ENCODE measurements at places on chromosomes 13 and 19.

DNA sequence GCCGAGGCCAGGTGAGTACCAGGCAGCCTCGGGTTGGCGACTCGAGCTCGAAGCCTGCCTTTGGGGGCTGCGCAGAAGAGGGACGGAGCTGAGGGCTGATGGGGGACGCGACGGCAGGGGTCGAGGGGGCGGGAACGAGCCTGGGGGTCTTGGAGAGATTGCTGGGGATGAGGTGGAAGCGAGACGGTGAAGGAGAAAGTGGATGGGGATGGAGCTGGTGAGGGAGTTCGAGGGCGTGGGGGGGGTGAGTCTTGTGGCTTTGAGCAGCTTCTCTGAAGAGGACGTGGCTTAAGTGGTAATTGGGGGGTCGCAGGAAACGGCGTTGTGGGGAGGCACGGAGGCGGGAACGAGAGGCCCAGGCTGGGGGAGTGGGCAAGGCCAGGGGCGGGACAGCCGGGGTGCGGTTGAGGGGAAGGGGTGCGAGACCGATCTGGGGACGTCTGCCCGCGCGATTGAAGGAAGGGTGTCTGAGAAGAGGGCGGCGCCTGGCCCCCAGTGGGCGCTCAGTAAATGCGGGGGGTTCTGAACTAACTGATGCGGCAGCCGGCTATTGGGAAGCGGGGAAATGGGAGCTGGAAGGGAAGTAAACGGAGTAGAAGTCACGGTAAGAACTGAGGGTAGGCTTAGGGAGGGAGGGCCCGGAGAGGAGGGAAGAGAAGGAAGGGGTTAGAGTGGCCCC lies 426 bp downstream of the MYO9B start:
- H3K4me3 ChIP-seq = peak overlapping the region; percentile 68
- no peak for DNase-seq
- peaks cover 26% of the 10 kb centered on the region for H3K4me1 ChIP-seq
- H3K27ac ChIP-seq = peak overlapping the region; percentile 93
- H3K27me3 ChIP-seq = no peaks in the 10 kb centered on the region

DNA sequence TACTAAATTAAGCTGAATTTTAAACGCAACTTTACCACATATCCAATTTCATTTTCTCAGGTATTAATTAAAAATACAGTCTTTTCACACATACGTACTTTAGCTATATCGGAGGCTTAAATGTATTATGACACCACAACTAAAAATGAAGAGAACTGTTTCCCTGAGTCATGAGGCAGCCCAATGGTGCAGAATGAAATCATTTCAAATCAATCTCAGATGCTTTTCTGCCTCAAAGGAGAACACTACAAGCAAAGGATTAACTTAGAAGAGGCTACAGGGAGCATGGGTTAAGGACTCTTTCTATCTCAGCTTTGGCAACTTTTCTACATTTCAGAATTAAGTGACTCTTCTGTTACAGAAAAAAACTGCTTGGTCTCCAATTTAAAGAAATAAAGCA lies 516.3 kb upstream of the HTR2A start:
- H3K36me3 ChIP-seq = no peaks in the 10 kb centered on the region
- H3K27me3 ChIP-seq = no peaks in the 10 kb centered on the region
- H3K4me1 ChIP-seq = no peaks in the 10 kb centered on the region
- no peak overlapping the region for H3K27ac ChIP-seq
- DNase-seq = no peak
- H3K4me3 ChIP-seq = no peak overlapping the region

- DNase-seq = no peak
- peaks cover 37% of the 10 kb centered on the region for H3K36me3 ChIP-seq
- H3K27me3 ChIP-seq = no peaks in the 10 kb centered on the region
- no peaks in the 10 kb centered on the region for H3K4me1 ChIP-seq
- peak overlapping the region; percentile 32 for H3K27ac ChIP-seq
These were observed 89.3 kb downstream of the KL start for GRCh38 chr13:33105387-33106005.

DNA sequence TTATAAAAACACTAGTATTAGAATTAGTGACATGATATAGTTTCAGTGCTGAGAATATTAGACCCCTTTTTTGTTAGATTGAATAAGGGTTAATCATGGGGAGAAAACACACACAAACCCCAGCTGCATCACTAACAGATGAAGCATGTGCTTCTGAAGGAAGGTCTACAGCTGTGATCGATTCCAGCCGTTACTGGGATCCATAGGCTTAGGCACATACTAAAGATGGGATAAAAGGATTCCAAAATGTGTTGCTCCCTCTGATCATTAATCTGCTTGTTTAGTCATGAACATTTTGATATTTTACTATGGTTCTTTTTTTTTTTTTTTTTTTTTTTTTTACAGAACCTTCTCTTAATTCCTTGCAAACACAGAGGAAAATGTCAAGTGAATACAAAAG lies 1591.3 kb downstream of the EFNB2 start:
- H3K27ac ChIP-seq = no peak overlapping the region
- no peak overlapping the region for H3K4me3 ChIP-seq
- DNase-seq = no peak
- H3K4me1 ChIP-seq = no peaks in the 10 kb centered on the region
- no peaks in the 10 kb centered on the region for H3K36me3 ChIP-seq

GRCh38 chr19:11995174-11995573 lies 30.3 kb downstream of the ZNF763 start:
- no peak overlapping the region for H3K4me3 ChIP-seq
- no peaks in the 10 kb centered on the region for H3K36me3 ChIP-seq
- H3K27ac ChIP-seq = no peak overlapping the region
- no peaks in the 10 kb centered on the region for H3K27me3 ChIP-seq
- no peak for DNase-seq

GRCh38 chr13:80012251-80012650 lies 328.7 kb downstream of the SPRY2 start:
- DNase-seq = no peak
- H3K4me1 ChIP-seq = peaks cover 10% of the 10 kb centered on the region

DNA sequence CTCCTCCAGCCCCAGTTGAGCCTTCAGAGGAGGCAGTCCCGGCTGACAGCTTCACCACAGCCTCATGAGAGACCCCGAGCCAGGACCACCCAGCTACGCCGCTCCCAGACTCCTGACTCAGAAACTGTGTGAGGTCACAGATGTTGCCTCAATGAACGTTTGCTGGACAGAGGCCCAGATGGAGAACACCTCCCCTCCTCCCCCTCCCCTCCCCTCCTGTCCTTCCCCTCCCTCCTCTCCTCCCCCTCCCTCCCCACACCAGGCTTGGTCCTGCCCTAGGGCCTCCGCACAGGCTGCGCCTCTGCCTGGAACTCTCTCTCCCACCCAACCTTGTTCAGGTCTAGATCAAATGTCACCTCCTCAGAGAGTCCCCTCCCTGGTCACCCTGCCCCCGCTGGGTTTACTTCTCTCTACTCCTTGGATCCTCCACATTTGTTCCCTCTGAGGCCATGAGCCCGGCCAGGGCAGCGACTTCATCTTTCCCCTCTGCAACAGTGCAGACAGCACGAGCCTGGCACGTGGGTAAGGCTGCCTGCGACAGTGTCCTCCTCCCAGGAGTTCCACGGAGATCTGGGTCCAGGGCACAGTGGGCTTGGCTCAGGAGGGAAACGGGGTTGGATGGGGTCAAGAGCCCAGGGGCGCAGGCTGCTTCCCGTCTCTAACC lies 17.4 kb downstream of the PIP5K1C start:
- no peak overlapping the region for H3K27ac ChIP-seq
- H3K4me3 ChIP-seq = no peak overlapping the region
- H3K4me1 ChIP-seq = peaks cover 14% of the 10 kb centered on the region
- no peaks in the 10 kb centered on the region for H3K27me3 ChIP-seq
- H3K36me3 ChIP-seq = peaks cover 35% of the 10 kb centered on the region

DNA sequence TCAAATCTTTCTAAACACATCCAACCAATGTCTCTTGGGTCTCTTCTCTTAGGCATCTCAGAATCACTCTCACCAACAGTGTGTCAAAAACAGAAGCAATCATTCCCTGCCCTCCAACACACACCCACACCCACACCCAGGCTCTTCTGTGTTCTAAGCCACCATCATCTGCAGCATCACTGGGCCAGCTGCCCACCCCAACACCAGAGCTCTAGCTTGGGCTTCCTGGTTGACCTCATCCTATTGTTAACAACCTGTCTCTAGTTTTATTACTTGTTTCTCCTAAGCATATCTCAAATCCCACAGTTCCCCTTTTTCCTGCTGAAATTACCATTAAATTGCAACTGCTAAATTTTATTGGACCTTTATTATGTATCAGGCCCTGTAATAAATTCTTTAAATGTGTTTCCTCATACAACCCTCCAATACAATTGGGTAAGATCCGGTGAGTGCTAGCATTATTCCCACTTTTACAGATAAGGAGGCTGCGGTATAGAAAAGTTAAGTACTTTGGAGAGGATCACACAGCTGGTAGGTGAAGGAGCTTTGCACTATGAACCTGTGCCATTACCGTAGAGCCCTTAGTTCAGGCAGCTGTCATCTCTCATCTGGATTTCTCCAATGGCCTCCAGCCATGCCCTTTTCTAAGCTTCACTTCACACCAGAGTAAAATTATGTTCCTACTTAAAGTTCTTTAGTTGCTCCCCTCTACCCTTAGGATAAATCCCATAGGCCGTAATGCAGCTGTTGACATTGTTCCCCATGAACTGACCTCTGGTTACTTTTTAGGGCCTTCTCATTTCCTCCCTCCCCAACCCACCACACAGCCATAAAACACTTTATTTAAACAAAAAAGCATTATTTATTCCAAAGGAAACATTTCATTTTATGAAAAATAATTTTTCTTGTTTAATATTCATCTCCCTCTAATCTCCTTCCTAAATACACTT lies 227.7 kb downstream of the B3GLCT start:
- H3K27ac ChIP-seq = no peak overlapping the region
- no peak overlapping the region for H3K4me3 ChIP-seq

DNA sequence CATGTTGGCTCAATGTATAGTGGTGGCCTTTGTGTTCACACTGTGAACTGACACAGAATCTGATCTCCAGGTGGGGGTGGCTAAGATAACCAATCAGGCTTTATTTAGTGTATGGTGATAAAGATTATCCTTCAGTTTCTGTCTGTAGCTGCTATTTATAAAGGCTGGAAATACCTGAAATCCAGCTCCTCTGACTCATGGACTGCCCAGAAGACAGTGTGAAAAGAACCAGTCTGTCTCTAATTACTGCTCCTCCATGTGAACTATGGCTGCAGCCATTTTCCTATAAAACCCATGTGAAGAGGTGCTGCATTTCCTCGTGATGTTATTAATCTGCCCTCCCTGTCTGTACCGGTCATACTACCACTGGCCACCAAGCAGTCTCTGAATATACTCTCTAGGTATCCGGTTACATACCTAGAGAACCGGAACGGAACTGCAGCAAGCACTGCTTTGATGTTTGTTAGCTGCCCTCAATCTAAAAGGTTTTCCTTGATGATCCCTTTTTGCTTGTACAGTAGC lies 238.0 kb downstream of the LHFPL6 start:
- H3K27me3 ChIP-seq = no peaks in the 10 kb centered on the region
- H3K4me3 ChIP-seq = no peak overlapping the region
- H3K27ac ChIP-seq = no peak overlapping the region
- no peaks in the 10 kb centered on the region for H3K4me1 ChIP-seq
- H3K36me3 ChIP-seq = no peaks in the 10 kb centered on the region
- DNase-seq = no peak

DNA sequence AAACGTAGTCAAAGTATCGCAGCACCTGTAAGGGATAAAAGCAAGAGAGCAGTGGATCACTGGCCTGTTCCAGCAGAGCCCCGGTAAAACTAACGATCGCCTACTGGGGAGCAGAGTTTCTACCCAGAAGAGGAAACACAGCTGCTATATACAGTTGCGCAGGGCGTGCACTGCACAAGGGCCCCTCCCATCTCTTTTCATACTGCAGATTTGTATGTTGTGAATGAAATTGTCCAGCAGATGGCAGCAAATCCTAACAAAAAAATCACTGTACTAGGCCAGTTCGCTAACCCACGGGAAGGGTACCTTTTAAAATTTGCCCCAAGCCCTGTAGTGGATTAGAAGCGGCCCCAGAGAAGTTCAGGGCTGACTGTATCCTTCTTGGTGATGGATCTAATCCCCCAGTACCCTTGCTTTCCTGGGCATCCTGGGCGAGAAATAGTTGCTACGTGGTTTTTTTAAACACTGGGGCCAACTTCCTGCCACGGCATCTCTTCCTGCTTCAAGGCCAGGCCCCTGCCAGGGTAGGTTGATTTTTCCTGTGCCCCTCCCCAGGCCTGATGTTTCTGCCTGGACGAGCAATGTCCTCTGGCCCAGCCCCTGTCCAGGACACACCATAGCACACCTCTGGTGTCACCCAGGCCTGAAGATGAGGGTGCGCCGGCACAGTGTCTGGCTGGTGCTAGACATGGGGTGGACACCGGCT lies 127.0 kb downstream of the IER2 start:
- DNase-seq = no peak
- H3K4me3 ChIP-seq = no peak overlapping the region
- peaks cover 24% of the 10 kb centered on the region for H3K27me3 ChIP-seq
- no peaks in the 10 kb centered on the region for H3K36me3 ChIP-seq
- no peaks in the 10 kb centered on the region for H3K4me1 ChIP-seq

GRCh38 chr13:95317039-95317989 lies 16.1 kb upstream of the ABCC4 start:
- H3K4me1 ChIP-seq = no peaks in the 10 kb centered on the region
- no peaks in the 10 kb centered on the region for H3K27me3 ChIP-seq
- no peak overlapping the region for H3K27ac ChIP-seq

DNA sequence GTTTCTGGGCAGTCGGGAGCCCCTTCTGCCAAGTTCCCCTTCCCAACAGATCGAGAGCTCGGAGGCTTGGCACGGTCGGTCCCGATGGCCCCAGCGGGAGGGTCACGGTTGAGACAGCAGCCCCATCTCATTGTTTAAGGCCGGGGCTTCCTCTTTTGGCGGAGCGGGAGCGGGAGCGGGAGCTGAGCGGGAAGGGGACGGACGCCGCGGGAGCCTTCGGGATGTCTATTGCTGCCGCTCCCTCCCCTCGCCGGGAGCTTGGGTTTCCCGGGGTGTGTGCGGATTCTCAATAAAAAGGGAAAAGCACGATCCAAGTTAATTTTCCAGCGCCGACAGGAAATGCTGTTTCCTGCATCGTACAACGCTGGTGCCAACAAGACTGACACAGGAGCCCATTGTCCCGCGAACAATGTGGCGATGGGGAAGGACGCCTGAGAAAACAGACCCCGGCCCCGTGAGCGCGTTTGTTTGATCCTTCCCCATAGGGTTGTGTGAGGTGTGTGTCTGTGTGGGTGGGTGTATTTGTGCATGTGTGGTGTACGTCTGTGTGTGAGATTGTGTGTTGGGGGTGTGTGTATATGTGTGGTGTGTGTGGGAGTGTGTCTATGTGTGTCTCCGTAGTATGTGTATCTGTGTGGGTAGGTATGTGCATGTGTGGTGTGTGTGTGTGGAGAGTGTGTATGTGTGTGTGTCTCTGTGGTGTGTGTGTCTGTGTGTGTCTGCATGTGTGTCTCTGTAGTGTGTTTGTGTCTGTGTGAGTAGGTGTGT lies 36.3 kb upstream of the FLT1 start:
- no peak for DNase-seq
- peak overlapping the region; percentile 33 for H3K4me3 ChIP-seq
- H3K36me3 ChIP-seq = no peaks in the 10 kb centered on the region
- peaks cover 12% of the 10 kb centered on the region for H3K27me3 ChIP-seq

Data from esophagus squamous epithelium (tissue), 5 donors.